Hippocampal formation (tissue), 2 donors: ENCODE measurements at places on chromosomes 16 and 17.

DNA sequence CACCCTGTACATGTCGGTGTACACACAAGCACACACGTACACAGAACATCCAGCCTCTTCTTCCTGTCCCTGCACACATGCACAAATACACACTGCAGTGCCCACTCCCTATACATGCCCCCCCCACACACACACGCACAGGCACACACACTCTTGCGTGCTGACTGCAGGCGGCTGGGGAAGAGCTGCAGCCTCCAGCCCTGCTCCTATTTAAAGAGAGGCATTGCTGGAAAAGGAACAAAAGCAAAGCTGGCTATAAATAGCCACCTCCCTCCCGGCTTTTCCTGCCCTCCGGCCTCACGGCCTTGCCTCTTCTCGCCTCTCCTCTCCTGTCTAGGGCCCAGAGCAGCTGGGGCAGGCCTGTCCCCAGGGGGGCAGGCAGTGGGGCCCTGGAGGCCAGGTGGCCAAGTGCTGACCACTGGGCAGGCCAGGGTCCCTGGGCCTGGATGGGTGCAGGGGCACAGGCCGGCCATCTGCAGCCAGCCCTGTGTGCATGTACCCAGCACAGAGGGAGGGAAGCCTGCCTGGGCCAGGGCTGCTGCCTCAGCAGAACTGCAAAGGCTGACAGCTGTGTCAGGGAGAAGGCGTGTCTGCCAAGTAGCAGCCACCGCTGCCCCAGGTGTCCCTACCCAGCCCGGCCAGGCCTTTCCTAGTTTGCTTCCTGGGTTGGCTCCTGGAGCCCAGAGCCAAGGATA is 25.4 kb downstream of the RTN4RL1 start:
- DNase-seq: no peak

DNA sequence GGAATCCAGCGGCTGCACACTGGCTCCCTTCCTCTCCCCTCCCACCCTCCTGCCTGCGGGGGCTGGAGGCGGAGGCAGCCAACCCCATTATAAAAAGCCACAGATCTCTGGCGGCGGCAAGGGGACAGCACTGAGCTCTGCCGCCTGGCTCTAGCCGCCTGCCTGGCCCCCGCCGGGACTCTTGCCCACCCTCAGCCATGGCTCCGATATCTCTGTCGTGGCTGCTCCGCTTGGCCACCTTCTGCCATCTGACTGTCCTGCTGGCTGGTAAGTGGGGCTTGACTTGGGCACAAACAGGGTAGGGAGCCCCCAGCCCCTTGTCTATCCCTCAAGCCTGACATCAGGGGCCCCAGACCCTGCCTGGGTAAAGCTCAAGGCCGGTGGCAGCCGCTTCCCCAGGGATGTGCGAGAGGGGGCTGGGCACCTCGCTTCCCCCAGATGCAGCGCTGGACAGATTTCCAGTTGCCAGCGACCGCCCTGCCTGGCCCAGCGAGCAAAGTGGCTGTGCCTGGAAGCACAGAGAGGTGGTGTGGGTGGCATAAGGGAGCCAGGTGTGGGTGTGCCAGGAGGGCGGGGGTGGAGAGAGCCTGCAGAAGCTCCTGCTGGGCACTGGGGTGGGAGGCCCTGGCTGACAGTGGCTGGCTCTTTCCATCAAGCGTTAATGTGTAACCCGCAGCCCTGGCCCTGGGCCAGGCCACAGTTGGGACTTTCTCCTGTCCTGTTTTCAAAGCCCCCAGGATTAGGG is at the start of gene CX3CL1:
TSS of gene CX3CL1 (plus strand) at position 119 of the 745 bp plus-strand sequence. CDS start at position 198, 79 bp downstream.
- DNase-seq: peak; percentile 64

- DNase-seq: no peak
These were observed 7.5 kb downstream of the SCIMP start for GRCh38 chr17:5226940-5227878.

DNA sequence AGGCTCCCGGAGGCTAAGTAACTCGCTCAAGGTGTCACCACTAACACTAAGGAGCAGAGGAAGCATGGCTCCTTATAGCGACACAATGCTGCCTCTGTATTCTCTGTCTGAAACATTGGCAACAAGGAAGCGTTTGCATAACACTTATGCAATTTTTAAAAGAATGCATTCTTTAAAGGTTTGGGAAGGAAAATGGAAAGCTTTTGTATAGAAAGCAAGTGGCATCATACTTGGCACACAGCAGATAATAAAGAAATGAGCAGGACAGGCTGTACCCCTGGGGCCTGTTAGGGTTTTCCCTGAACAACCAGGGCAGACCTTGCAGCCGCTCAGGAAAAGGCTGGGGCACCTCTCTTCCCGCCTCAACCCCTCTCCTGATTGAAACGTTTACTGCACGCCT is 36.9 kb downstream of the PPL start:
- no peak for DNase-seq

DNA sequence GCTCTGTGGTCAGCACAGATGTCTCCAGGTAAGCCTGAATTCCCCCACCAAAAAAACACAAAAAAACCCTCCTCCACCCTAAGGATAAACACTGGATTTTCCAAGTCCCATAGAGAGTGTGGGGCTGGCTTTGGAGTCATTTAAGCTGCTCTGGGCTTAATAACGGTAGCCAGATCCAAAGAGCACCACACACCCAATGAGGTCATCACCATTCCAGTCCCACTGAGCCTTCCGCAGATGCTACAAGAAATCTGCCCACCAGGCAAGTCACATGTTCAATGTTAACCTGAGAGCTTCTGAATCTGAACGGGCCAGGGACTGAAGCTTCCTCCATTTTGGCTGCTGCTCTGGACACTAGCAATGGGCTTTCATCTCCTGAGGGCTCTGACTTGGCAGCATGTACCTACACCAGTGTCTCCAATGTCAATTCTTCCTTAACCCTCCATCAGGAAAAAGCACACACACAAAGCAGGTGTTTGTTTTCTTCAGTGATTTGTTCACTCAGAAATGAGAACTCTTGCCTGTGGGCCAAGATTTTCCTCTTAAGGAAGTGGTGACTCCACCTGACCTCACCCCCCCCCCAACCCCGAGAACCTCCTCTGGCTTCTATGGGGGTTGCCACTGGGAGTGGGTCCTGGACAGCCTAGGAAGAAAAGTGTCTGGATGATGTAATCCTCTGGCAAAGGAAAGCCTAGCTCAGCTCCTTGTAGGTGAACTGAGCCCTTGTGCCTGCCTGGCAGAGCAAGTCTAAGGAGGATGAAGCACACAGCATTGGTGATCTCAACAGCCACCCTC is 220.1 kb downstream of the FOXL1 start:
- no peak for DNase-seq

GRCh38 chr17:69961501-69962145 is 113.4 kb upstream of the KCNJ16 start:
- no peak for DNase-seq

DNA sequence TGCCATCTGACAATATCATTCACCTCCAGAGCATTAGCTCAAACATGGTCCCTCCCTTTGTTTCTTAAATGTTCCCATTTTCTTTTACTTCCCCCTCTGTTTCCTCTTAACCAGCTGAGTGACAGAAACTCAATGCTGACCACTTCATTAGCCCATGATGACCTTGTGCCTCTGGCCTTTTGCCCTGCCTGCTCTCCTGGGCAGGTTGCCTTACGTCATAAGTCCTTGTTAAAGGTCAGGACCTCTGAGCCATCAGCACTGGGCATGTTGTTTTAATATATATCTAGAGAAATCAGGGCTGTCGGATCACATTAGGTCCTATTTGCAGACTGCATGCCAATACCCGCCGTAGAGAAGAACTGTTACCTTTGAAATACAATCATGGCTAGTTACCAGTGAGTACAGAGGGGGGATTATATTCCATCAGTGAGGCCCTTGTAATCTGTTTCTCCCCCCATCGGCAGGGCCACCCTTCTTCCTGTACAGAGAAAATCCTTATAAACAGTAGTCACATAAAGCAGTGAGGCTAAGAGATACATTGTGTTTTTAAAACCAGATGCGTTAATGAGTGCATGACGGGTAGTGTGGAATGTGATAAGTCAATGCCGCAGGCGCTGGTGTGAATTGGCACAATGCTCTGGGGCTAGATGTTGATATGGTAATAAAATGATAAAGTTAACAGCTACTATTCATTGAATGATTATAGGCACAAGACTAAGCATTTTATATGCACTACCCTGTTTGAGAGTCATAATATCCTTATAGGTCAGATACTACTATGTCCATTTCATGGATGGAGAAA is 94.3 kb upstream of the ZFHX3 start:
- DNase-seq: no peak

DNA sequence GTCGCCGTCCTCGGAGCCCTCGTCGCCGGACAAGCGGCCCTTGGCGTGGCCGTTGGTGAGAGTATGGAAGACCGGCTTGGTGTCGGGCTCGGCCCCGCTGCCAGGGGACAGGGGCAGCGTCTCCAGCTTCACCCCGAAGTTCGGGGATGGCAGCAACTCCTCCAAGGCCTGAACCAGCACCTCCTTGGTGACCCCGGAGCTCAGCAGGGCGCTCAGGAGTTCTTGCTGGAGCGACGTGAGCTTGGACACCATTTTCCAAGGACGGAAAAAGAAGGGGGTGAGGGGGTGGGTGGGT is 279 bp downstream of the HNF1B start:
- no peak for DNase-seq

- DNase-seq: no peak
These were observed 7.2 kb upstream of the ADGRG3 start for GRCh38 chr16:57660715-57661463.

- DNase-seq: peak; percentile 29
These were observed 87.8 kb upstream of the NOL11 start for GRCh38 chr17:67629971-67630320.

DNA sequence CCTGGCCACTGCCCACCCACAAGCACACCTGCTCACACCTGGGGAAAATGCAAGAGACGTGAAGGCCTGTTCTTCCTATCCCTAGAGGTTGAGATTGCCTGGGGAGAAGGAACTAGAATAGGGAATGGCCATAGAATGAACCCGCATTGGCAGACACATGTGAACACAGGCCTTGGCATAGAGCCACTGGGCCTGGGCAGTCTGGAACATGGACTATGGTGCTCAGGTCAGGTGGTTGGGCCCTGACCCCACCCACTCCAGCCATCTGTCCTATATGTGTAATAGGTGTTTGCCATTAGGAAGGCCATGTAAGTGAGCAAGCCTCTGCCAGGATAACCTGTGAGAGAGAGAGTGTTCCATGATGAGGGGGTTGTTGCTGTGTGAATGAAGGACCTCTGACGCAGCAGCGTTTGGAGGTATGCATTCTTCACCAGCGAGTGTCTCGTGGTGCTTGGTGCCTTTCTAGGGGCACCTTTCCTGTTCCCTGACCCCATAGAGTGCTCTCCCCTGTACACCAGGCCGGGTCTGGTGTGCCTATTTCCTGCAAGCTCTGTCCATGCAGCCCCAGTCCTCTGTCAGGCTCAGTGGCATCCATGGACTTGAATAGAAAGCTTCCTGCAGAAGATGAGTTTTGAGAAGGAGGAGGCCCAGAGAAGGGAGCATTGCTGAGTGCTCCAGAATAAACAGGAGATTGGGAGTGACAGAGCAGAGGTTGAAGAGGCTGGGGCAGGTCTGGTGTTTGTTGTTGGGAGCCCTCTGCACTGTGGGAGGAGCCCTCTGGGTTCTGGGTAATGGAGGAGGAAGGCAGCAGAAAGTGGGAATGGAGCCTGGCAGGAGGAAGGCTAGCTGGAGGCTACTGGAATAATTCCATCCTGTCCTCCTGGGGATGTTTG is 15.6 kb downstream of the CTRL start:
- no peak for DNase-seq

GRCh38 chr17:70201872-70202419 is 32.6 kb downstream of the KCNJ2 start:
- DNase-seq: no peak
